ENCODE measurements at places on chromosomes 16 and 17.

DNA sequence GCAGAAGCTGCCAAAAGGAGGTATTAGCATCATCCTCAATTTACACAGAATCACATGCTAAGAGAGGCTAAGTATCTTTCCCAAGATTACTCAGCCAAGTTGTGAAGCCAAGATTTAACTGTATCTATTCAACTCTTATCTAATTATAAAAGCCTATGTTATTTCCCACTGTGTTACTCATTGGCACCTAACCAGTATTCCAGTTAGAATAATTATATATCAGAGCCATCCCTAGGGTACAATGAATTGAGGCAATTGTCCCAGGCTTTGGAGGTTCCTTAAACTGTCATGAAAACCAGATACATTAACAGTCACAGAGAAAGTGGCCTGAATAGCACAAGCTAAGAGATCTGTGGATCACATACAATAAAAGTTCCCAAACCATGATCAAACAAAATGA is 10.9 kb upstream of the AMFR start:
- DNase-seq: no peak

- DNase-seq: no peak
These were observed 13.9 kb upstream of the OR1F1 start for GRCh38 chr16:3173892-3174617.

- no peak for DNase-seq
These were observed 469.9 kb upstream of the CDH5 start for GRCh38 chr16:65896448-65897153.

DNA sequence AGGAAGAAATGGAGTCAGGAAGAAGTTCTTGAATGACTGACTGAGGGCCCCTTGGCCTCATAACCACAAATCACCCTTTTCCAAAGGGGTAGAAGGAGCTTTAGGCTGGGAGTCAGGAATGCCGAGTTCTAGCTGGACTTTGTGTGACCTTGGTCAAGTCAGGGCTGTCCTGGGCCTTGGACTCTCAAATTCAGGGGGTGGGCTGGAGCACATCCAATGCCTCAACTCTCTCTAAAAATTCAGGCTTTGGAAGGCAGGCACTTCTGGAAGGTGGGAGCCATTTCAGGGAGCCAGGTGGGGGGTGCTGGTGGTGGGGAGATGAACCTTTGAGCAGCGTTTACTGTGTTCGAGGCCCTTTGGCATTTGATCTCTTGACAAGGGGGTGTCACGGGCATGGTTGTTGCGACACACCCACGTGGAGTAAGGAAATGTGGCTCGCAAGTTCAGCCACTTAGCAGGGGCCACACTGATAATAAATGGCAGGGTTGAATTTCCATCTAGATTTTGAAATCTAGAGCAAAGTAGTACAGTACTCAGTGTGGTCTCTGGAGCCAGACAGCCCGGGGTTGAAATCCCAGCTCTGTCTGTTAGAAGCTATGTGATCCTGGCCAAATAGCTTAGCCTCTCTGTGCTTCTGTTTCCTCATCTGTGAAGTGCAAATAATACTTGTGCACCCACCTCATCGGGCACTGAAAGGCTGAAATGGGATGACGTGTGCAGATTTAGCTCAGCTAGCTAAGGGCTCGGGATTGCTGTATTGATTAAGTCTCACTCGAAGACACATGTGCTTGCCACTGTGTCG is 47.1 kb upstream of the CIBAR2 start:
- no peak for DNase-seq

GRCh38 chr16:55302635-55303034 is 21.4 kb upstream of the IRX6 start:
- no peak for DNase-seq

DNA sequence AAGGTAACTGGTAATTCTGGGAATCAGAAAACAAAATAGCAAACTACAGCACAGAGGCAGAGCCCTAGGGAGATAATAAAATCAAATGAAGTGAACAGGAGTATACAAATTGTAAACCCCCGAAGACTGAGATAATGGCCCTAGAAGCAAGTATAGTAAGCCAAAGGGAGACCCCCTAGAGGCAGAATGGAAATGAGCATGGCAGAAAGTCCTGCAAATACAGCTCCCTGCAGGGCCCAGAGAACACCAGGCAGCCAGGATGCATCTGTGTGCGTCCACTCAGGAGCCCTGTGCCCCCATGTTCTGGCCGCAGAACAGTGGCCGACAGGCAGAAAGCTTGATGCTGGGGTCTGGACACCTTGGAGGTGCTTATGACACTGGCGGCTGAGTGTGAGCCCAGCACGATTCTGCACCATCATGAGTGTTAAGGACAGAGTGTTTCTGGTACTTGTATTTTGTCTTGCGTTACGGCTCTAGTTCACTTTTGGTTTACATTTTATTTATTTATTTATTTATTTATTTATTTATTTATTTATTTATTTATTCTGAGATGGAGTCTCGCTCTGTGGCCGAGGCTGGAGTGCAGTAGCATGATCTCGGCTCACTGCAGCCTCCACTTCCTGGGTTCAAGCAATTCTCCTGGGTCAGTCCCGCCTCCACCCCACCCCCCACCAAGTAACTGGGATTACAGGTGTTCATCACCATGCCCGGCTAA is 48.7 kb downstream of the RGS9 start:
- DNase-seq: no peak

- DNase-seq: peak; percentile 50
These were observed 1.0 kb downstream of the EEF2K start for GRCh38 chr16:22206842-22207714.

DNA sequence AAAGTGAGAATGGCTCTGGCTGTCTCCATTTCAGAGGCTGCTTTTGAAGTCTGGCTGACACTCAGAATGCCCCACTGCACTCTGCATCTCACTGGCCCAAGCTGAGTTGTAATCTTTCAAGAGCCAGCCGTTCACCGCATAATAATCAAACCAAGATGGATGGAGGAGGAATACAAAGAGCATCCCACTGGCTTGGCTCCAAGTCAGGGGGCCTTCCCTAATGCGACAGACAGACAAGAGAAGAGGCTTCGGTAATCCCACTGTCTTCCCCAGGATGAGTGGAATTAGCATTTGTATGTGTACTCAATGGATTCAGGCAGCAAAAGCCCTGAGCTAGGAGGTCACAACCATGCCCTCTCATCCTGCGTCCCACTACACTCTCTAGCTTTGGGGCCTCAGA is 68.0 kb downstream of the CBLN1 start:
- DNase-seq: no peak

- no peak for DNase-seq
These were observed 150.8 kb downstream of the CYB561 start for GRCh38 chr17:63295288-63295687.

DNA sequence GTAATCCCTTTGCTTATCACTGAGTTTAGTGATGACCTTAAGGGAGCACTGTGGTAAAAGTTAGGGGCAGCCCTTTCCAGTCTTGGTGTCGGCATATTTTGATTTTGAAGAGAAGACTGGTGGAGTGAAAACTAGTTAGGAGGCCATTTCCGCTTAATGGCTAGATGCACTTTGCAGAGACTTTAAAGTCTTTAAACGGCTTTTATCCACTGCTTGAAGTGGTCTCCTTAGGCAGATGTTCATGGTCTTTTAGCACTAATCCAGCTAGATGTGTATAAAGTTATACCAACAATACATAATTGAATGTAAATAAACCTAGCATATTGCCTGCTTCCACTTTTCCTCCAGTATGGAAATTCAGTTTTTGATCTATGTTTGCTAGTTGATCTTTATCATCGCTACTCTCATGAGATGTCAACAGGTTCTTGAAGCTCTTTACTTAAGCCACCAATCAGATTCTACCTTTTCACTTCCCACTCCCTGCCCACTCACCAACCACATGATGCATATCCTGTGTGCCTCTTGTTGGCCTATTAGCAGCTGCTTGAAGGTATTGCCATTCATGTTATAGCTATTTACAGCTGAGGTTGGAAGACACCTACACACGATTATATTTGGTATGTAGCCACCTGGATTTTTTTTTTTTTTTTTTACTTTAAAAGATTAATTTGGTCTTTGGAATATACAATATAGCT is 132.0 kb downstream of the NLK start:
- DNase-seq: peak; percentile 19

DNA sequence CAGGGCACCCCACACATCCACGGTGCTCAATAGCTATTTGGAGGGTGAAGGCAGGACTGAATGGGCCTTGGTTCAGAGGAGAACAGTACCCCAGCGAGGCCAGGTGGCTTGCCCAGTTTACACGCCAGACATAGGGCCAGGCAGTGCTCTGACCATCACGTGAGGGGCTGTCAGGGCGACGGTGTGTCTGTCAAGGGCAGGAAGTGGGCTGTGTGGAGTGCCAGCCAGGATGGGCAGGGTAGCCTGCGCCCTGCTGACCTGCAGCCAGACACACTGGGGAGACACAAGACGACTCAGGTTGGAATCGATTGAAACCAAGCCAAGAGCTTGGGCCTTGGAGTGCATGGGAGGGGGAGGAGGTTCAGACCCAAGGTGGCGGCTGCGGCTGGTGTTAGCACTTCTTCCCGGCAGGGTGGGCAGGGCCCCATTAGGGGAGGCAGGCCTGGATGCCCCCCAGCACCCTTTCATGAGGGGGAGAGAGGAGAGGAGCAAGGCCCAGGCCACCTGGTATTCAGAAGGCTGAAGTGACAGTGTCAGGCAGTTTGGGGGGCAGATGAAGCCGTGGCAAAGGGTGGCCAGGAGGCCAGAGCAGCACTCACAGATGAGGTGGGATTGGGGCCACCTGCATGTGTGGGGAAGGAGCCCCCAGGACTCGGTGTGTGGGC is 68.2 kb downstream of the SREBF1 start:
- DNase-seq: no peak

DNA sequence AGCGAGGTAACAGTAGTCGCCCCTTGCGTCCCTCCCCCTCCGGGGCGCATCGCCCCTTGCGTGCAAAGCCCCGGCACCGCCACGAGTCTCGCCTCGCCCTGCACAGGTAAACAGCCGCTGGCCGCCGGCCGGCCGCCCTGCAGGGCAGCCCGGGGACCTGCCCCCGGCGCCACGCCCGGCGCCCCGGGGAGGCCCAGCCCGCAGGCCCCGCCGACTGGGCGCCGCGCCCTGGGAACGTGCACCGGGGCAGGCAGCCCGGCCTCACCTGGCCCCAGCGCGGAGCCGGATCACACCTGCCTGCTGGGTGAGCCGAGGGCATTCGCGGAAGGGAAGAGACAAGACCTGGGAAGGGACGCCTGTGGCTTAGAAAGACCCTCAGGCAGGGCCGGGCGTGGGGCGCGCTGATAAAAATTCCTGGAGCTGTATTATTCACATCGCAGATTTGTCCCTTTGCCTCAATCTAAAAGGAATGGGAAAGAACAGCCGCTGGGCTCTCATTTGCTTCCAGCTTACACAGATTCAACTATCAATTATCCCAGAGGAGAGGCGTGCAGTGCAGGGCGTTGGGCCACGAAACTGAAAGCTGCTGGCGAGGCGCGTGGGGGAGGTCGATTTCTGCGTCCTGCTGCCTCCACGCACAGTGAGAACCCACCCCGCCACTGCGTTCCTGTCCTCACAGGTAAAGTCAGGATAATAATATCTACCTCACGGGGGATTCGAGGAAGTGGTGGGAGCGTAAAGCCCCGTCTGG is 451.9 kb downstream of the SLC39A11 start:
- DNase-seq: no peak

DNA sequence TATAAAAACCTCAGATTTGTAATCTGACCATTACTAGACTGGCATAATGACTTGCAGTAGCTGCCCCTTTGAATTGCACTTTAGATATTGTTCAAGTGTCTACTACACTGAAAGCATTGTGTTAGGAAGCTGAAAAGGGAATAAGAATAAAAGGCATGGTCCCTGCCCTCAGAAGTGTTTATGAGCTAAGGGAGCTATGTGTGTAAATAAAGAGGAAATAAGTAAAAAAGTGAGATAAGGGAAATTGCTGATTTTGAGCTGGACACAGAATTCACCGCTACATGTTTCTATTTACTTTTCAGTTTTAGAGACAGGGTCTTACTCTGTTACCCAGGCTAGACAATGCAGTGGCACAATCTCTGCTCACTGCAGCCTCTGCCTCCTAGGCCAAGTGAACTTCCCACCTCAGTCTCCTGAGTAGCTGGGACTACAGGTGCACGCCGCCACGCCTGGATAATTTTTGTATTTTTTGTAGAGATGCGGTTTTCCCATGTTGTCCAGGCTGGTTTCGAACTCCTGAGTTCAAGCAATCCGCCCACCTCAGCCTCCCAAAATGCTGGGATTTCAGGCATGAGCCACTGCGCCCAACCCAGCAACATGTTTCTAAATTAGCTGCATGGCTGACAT is 57.0 kb downstream of the GRB2 start:
- DNase-seq: no peak

DNA sequence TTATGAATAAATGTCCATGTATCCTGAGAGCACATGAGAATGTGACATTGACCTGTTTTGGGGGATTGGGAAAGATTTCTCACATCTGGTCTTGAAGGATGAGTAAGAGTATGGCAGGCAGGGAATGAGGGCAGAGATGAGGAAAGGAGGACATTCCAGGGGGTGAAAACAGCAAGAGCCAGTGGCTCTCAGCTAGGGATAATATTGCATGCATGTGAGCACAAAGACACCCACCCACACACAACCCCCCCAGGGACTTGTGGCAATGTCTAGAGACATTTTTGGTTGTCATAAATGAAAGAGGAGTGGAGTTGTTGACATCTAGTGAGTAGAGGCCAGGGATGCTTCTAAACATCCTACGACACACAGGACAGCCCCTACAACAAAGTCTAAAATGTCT is 6.0 kb downstream of the MYO1D start:
- DNase-seq: no peak

DNA sequence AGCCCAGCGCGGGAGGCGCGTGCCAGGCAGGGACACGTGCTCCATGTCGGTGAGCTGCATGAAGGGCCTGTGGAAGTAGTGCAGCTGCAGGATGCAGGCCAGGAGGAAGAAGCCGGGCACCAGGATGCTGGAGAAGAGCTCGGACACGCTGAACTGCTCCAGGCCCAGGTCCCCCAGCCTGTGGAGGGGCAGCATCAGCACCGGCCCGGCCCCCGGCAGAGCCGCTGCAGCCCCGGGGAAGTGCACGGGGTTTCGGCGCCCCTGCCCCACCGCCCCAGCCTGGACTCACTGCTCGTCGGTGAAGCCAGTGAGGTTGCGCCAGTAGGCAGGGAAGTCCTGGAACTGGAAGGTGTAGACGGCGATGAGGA is 28.0 kb downstream of the CTU2 start:
- no peak for DNase-seq

All from CD4-positive, alpha-beta T cell treated with Interleukin-1 beta for 1 hour (primary cell).